ENCODE measurements at places on chromosomes 16 and 17.

DNA sequence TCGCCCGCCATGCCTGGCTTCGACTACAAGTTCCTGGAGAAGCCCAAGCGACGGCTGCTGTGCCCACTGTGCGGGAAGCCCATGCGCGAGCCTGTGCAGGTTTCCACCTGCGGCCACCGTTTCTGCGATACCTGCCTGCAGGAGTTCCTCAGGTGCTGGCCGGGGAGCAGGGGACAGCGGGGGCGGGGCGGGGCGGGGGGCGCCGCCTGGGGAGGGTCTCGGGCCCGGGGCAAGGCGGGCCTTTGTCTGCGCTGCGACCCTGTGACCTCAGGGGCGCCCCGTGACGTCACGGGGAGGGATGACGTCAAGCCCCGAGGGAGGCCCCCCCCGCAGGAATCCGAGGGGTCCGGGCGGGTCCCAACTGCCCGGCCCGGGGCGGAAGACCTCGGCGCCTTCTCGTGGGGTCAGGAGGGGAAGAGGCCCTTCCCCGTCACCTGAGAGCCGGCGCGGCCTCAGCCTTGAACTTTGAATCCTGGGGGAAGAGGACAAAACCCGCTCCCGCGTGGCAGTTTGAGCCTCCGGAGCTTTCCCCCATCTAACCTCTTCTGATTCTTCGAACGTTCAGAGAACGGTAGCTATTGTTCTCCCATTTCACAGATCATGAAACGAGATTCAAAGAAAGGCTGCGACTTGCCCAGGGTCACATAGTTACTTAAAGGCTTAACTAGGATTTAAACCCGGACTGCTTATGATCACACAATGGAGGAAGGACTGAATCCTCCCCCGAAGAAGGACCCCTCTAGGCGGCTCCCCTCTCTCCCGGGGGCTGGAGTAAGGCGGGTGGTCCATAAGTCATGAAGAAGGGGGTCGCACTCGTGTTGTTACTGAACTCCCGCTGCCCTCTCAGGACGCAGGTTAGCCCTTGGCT, 527 bp downstream of the TRAF4 start:
- peaks cover 34% of the 10 kb centered on the region for H3K4me1 ChIP-seq
- peak; percentile 75 for DNase-seq
- H3K4me3 ChIP-seq = peak overlapping the region; percentile 82
- H3K27me3 ChIP-seq = no peaks in the 10 kb centered on the region
- peaks cover 37% of the 10 kb centered on the region for H3K36me3 ChIP-seq

DNA sequence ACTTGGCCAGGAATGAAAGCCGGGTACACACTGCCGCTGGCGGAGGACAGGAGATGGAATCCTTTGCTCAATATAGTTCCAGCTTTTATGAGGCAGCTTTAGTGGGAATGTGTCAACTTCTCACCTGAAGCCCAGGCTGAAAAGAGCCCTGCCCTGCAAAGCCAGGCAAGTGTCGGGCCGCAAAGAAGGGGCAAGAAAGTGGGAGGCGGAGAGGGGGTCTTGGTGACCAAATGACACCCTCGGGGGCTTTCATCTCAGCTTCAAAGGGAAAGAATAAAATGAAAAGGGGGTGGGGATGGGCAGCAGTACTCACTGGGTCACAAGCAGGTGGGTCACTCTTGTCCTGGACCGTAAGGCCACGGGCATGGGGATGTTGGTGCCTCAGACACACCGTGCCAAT, 62.9 kb downstream of the C16orf95 start:
- H3K27ac ChIP-seq = no peak overlapping the region
- H3K27me3 ChIP-seq = no peaks in the 10 kb centered on the region
- H3K4me1 ChIP-seq = peaks cover 11% of the 10 kb centered on the region
- DNase-seq = no peak

- H3K36me3 ChIP-seq = peaks cover 88% of the 10 kb centered on the region
- no peak for DNase-seq
- H3K27me3 ChIP-seq = no peaks in the 10 kb centered on the region
- no peak overlapping the region for H3K27ac ChIP-seq
- H3K4me3 ChIP-seq = no peak overlapping the region
- H3K4me1 ChIP-seq = peaks cover 25% of the 10 kb centered on the region
Measured at GRCh38 chr16:8905168-8905762, 23.1 kb downstream of the LITAFD start.

GRCh38 chr17:53807286-53807685, 15.4 kb upstream of the KIF2B start:
- no peaks in the 10 kb centered on the region for H3K27me3 ChIP-seq
- no peaks in the 10 kb centered on the region for H3K4me1 ChIP-seq
- H3K36me3 ChIP-seq = no peaks in the 10 kb centered on the region
- H3K4me3 ChIP-seq = no peak overlapping the region
- H3K27ac ChIP-seq = no peak overlapping the region

GRCh38 chr17:57682701-57683100, 62.4 kb downstream of the CCDC182 start:
- H3K4me3 ChIP-seq = no peak overlapping the region
- H3K27me3 ChIP-seq = no peaks in the 10 kb centered on the region
- peaks cover 2% of the 10 kb centered on the region for H3K36me3 ChIP-seq
- H3K4me1 ChIP-seq = no peaks in the 10 kb centered on the region

GRCh38 chr17:4074831-4075495, 67.9 kb downstream of the ZZEF1 start:
- H3K27ac ChIP-seq = no peak overlapping the region
- no peak for DNase-seq
- H3K36me3 ChIP-seq = peaks cover 75% of the 10 kb centered on the region
- H3K4me3 ChIP-seq = no peak overlapping the region
- H3K27me3 ChIP-seq = no peaks in the 10 kb centered on the region

DNA sequence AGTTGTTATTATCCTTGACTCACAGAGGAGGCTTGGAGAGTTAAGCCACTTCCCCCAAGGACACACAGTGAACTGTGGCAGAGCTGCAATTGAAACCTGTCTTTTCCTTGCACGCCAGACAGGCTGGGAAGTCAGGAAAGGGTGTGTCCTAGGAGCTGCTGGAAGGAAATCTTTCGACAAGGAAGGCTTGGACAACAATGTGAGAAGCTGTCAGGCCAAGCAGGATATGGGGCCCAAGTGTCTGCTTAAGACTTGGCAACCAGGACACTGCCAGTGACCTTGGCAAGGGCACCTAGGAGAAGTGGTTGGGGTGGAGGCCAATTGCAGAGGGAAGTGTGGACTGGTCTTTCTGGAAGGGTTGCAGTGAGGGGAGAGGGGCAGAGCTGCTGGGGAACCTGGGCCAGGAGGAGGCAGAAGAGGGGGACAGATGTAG, 2.1 kb upstream of the CAMKK1 start:
- peaks cover 8% of the 10 kb centered on the region for H3K27me3 ChIP-seq
- DNase-seq = no peak
- H3K36me3 ChIP-seq = no peaks in the 10 kb centered on the region
- no peak overlapping the region for H3K4me3 ChIP-seq
- peaks cover 20% of the 10 kb centered on the region for H3K4me1 ChIP-seq
- H3K27ac ChIP-seq = peak overlapping the region; percentile 47

DNA sequence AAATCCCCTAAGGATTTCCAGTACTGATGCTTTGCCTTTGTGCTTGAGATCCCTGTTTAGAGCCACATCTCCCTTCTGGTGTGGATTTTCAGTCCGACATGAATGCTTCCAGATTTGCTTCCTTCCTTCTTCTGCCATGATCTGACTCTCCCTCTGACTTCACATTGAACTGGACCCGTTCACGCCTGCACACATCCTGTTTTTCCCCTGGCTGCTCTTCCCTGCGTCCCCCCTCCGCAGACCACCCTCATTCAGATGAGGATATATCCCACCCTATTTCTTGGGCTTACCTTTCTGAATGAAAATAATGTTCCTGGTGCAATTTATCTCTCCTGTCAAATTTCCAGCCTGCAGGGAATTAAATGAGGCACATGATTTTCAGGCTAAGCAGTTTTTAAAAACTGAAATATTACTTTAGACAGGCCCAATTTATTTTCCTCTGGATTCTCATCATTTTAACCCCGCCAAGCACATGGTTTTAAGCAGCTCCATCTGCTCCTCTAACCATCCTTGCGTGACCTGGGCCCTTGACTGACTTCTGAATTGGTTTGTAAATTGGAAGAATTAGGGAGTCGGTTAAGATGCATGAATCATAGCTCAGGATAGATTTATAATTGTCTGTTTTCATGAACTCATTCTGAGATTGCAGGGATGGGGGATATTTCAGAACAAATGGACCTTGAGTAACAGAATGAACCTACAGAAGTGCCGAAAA, 59.2 kb downstream of the BMERB1 start:
- no peaks in the 10 kb centered on the region for H3K27me3 ChIP-seq
- no peak overlapping the region for H3K4me3 ChIP-seq
- H3K4me1 ChIP-seq = peaks cover 9% of the 10 kb centered on the region
- H3K27ac ChIP-seq = no peak overlapping the region
- DNase-seq = no peak

DNA sequence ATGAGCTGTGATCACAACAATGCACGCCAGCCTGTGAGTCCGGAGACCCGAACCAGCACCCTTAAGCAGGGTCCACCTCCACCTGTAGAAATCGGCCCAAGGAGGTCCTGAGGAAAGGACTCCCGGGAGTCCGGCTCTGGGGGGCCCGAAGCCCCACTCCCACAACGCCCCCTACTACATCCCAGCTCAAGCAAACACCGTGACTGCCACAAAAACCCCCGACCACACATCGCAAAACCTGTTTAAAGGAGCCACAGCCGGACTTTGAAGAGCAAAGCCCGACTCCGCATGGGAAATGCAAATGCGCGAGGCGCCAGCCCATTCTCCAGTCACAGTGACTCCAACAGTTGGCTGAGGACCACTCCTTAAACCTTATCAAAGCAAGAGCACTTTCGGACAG, 682.4 kb downstream of the KCNJ18 start:
- no peak overlapping the region for H3K4me3 ChIP-seq
- H3K27ac ChIP-seq = no peak overlapping the region
- no peaks in the 10 kb centered on the region for H3K36me3 ChIP-seq
- DNase-seq = no peak

GRCh38 chr17:40818343-40818732, 4.1 kb downstream of the KRT10 start:
- DNase-seq = no peak
- peaks cover 37% of the 10 kb centered on the region for H3K4me1 ChIP-seq
- peaks cover 11% of the 10 kb centered on the region for H3K27me3 ChIP-seq
- H3K27ac ChIP-seq = peak overlapping the region; percentile 81
- H3K4me3 ChIP-seq = peak overlapping the region; percentile 85

DNA sequence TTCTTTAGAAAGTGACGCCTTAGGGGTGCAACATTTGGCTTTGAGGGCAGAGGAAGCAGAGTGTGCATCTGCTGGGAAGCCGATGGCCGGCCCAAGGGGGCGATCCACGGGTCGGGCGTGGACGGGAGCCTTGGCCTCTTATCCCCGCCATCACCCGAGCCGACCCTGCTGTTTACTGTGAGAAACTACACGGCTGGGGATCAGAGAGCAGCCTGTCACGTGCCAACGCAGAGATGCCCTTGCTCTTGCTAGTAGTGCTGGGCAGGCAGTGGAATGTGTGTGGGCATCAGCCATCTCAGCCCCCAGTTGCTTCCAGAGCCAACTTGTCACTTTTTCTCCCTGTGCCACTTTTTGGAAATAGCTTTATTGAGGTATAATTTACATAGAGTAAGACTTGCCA, 26.7 kb upstream of the ITGB4 start:
- no peak overlapping the region for H3K4me3 ChIP-seq
- no peak for DNase-seq
- no peak overlapping the region for H3K27ac ChIP-seq
- H3K36me3 ChIP-seq = peaks cover 20% of the 10 kb centered on the region
- H3K4me1 ChIP-seq = peaks cover 24% of the 10 kb centered on the region

DNA sequence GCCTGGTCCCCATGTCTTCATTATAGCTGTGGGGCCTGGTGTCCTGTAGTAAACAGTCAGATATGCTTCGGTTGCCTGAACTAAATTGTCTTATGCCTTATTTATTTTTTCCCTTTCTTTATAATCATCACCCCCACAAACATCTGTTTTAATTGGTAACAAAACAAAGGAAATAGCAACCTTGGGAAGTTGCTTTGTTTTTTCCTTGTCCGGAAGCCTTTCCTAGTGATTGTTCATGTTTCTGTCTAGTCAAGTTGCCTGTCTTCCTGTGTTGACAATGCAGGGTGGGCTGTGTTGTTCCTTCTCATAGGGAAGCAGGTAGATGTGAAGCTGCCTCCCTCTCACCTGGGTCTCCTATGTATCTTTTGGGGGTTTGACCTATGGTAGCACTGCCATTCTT, 16.7 kb downstream of the PGS1 start:
- H3K27ac ChIP-seq = peak overlapping the region; percentile 23
- no peak overlapping the region for H3K4me3 ChIP-seq
- no peak for DNase-seq
- peaks cover 28% of the 10 kb centered on the region for H3K4me1 ChIP-seq

DNA sequence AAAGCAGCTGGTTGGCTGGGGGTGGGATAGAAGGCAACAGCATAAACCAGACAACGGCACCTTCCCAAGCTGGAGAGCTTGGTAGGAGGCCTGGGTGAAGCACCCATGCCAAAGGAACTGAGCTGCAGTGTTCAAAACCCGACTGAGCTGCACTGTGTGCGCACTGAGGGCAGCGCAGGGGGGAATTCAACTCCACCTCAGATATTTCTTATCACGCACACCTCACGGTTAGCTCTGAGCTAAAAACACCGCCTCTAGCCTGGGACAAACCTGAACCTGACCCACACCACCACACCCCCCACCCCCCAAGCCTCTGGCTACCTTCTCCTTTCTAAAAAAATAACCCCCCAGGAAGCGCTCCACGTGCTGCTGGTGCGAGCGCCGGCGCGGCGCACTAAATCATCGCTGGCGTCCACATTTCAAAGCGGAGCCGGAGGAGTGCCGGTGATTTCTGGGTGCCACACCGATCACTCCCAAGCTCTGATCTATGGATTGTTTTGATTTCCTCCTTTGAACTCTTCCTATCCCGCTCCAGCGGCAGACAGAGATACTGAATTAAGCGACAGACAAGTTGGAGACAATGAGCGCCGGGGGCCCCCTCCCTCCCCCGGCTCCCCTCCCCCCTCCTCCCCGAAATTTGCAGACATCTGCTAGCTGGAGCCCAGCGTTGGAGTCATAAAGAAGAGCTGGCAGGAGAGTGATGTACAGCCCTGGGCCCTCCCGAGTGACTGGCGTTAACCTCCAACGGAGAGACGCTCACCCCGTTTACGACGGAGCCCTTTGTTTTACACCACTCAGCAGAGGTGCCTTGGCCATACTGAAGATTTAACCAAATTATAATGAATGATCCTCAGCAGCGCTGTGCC, 85.0 kb downstream of the NOG start:
- H3K36me3 ChIP-seq = no peaks in the 10 kb centered on the region
- peaks cover 6% of the 10 kb centered on the region for H3K4me1 ChIP-seq
- DNase-seq = no peak
- H3K27ac ChIP-seq = no peak overlapping the region
- no peak overlapping the region for H3K4me3 ChIP-seq
- H3K27me3 ChIP-seq = peaks cover 23% of the 10 kb centered on the region

GRCh38 chr16:90020838-90021382, 1.7 kb upstream of the DBNDD1 start:
- H3K27me3 ChIP-seq = peaks cover 21% of the 10 kb centered on the region
- peaks cover 16% of the 10 kb centered on the region for H3K4me1 ChIP-seq
- H3K4me3 ChIP-seq = no peak overlapping the region
- H3K36me3 ChIP-seq = peaks cover 3% of the 10 kb centered on the region

- no peak overlapping the region for H3K4me3 ChIP-seq
- H3K27ac ChIP-seq = no peak overlapping the region
- no peak for DNase-seq
- peaks cover 18% of the 10 kb centered on the region for H3K4me1 ChIP-seq
Measured at GRCh38 chr16:53374800-53375199, 59.5 kb upstream of the RBL2 start.
